ENCODE measurements at places on chromosomes 11 and 22. TPM values are rescaled to one million over a fixed set of nuclear protein-coding genes. Genes with fewer than 3 reads are reported as not detected.
A peak's percentile ranks its signal among the peaks of the same experiment; 100 is the strongest.

DNA sequence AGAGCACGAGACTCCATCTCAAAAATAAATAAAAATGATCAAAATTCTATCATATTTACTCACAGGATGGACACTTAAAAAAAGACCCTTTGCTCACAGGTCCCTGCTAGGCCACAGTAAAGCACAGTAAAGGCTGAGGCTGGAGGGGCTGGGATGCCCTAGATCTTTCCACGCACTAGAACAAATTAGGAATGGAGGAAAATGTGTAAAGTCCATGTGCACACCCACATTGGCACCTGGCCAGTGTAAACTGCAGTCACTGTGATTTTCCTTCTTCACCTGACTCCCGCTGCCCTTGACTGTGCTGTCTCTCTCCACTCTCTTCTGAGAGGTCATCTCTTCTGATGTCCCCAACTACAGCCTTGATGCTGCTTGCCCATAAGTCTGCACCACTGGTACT, 195.5 kb downstream of the EFCAB6 start:
- H3K4me1 ChIP-seq, result no peaks in the 10 kb centered on the region
- no peak overlapping the region for H3K27ac ChIP-seq
- no peaks in the 10 kb centered on the region for H3K36me3 ChIP-seq

NCF4 gene
- 3.9 TPM for total RNA-seq

DNA sequence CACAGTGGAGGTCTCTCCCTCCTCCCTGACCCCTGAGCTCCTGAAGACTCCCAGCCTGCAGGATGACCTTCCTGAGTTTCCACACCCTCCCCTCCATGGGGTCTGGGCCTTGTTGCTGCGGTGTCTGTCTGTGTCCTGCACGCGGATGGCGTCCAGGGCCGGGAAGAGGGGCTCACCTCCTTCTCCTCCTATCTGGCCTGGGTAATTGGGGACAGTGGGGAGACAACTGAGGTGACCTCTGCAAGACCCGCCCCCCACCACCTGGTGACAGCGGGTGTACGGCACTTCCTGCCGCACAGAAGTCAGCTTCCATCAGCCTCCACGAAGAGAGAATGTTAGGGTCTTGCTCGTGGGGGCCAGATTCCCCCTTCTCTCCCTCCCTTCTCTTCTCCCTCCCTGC, 31.7 kb downstream of the LINC01488 start:
- H3K4me3 ChIP-seq, result no peak overlapping the region
- no peak overlapping the region for H3K27ac ChIP-seq
- H3K36me3 ChIP-seq, result peaks cover 2% of the 10 kb centered on the region
- no peak for DNase-seq
- H3K27me3 ChIP-seq, result peaks cover 3% of the 10 kb centered on the region

MS4A2 gene
- total RNA-seq, result not detected

DNA sequence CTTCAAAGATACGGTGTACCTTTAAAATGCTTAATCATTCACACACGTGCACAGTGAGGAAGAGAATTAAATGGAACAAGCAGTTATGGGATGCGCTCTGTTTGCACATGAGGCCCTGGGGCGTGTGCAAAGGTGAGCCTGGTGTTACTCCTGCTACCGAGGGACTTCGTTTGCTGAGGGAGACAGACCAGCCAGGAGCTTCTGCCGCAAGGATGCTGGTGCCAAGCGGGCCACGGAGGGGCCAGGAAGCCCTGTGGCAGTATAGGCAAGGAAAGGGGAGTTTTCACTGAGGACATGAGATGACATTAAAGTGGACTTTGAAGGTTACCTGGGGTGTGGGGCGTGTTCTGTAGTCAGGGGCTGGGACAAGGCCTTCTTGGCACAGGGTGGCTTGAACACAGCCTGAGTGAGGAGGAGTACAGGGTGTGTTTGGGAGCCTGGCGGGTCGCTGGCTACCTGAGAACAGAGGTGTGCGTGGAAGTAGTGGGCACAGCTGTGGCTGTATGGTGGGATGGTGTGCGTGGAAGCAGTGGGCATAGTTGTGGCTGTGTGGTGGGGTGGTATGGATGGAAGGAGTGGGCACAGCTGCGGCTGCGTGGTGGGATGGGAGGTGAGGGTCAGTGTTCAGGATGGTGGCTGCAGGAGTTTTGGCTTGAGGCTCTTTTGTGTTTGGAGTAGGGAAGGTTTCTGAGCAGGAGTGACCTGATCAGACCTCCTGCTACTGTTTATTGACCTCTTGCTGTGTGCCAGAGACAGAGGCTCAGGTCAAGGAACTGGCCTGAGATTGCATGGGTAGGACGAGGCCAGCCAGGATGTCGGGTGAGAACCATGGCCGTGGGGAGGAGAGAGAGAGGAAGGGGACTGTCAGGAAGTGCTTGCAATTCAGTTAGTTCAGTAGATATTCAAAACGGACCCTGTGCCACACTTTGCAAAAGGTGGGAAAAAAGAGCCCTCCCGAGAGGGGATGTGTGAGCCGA, 13.7 kb downstream of the TBC1D22A start:
- H3K4me3 ChIP-seq, result peak overlapping the region; percentile 67
- H3K27me3 ChIP-seq, result no peaks in the 10 kb centered on the region
- no peak for DNase-seq
- peak overlapping the region; percentile 78 for H3K27ac ChIP-seq

LDLRAD3 gene
- total RNA-seq, result 0.46 TPM

- H3K27me3 ChIP-seq, result no peaks in the 10 kb centered on the region
- H3K27ac ChIP-seq, result no peak overlapping the region
- no peak overlapping the region for H3K4me3 ChIP-seq
- no peaks in the 10 kb centered on the region for H3K4me1 ChIP-seq
- no peaks in the 10 kb centered on the region for H3K36me3 ChIP-seq
- DNase-seq, result peak; percentile 60
Measured at GRCh38 chr22:43273902-43274484, 69.2 kb downstream of the SCUBE1 start.

VPREB1 gene
- total RNA-seq, result not detected

IGLL5 gene
- total RNA-seq, result not detected

FGF4 gene
- total RNA-seq, result not detected

GRCh38 chr22:17974087-17974486, 50.3 kb downstream of the MICAL3 start:
- peaks cover 2% of the 10 kb centered on the region for H3K36me3 ChIP-seq
- H3K4me3 ChIP-seq, result no peak overlapping the region
- H3K4me1 ChIP-seq, result peaks cover 3% of the 10 kb centered on the region
- no peaks in the 10 kb centered on the region for H3K27me3 ChIP-seq
- H3K27ac ChIP-seq, result no peak overlapping the region

- peaks cover 9% of the 10 kb centered on the region for H3K36me3 ChIP-seq
- peak; percentile 82 for DNase-seq
- H3K4me1 ChIP-seq, result peaks cover 15% of the 10 kb centered on the region
- no peaks in the 10 kb centered on the region for H3K27me3 ChIP-seq
- no peak overlapping the region for H3K4me3 ChIP-seq
Measured at GRCh38 chr11:72685560-72686480, 11.6 kb upstream of the PDE2A start.
